A673 (cell line): ENCODE measurements at places on chromosomes 6 and 20. TPM values are rescaled to one million over a fixed set of nuclear protein-coding genes. Genes with fewer than 3 reads are reported as not detected.

DNA sequence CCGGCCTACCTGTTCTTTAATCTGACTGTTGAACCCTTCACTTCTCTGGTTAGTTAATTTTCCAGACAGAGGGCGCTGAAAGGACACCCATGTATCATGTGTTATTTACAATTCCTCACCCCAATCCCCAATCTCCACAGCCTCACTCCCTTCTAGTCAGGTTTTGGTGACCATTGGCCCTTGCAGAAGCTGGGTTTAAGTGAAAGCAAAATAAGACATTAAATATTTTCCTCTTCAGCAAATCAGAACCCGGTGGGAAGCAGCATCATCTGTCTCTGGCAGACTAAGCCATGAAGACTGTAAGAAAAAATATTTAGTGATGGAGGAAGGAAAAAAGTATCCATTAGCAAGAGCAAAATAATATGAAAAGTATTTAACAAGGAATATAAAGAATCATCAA, 9.4 kb upstream of the HLA-DQA1 start:
- DNase-seq: peak; percentile 9

Gene KPNA5
- total RNA-seq: 17.3 and 19.4 TPM in 2 replicates

GRCh38 chr20:56091628-56092234, 86.4 kb upstream of the CBLN4 start:
- no peak for DNase-seq

GRCh38 chr6:3825851-3826581, 23.2 kb upstream of the FAM50B start:
- DNase-seq: peak; percentile 82

Gene SALL4
- total RNA-seq: 17.7 and 18.4 TPM in 2 replicates

Gene MDFI
- total RNA-seq: 342 and 346 TPM in 2 replicates

Gene OR10C1
- not detected in 2 replicates for total RNA-seq

Gene NKX2-4
- 0.13 TPM in 2 replicates for total RNA-seq
